Right renal pelvis (tissue), 4 donors: ENCODE measurements at places on chromosomes 12 and 14.

DNA sequence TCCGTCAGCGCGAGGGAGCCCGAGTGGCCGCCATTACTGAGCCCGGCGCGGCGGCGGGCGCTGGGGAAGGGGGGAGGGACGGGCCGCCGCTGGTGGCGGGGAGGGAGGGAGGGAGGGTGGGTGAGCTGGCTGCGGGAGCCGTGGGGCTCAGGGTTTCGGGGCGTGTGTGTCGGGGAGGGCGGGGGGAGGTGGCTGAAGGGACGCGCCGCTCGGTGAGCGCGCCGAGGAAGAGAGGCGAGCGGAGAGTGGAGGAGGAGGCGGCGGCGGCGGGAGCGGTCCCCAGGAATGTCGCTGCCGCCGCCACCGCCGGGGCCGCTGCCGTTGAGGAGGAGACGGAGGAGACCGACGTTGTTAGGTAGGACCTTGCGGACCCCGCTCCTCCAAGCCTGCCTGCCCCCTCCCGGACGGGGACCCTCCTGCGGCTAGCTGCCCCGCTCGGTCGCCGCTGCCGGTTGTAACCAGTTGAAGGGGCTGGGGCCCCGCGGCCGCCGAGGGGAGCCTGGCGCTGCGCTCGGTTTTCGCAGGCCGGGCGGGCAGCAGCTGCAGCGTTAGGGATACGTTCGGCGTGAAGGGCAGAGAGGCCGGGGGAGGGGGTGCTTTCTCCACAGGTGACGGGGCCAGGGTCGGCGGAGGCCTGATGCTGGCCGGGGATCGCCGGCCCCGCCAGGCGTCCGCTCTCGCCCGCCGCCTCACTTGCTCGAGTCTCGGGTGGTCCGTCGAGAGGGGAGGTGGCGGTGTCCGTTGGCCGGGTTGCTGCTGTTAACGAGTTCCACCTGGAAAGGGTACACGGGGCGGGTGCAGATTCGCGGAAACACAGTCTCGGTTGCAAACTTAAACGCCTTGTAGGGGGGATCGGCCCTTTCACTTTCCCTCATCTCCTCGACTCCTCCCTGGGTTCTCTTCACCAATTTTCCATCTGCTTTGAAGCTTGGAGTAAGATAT, at the start of gene ARHGAP5:
ARHGAP5 (plus strand) TSS at position 224 of the 942 bp plus-strand sequence. CDS start 13,366 bp downstream, outside the sequence.
- peak; percentile 33 for DNase-seq

DNA sequence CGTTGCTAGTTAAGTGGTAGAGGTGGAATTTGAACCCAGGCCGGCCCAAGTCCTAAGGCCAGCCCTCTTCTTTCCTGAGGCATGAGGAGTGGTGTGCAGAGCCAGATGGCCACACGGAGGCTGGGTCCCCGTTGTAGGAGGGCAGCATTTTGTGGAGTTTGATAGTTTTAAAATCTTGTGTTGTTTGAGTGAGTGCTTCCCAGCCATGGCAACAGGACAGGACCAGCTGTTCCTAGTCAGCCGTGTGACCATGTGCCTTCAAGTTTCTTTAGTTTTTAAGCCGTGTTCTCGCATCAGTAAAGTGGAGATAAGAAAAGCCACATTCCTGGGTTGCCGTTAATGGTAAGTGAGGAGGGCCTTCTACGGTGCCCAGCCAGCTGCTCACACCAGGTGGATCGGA, 44.4 kb downstream of the UBE3B start:
- DNase-seq, result no peak

- no peak for DNase-seq
These were observed 5.1 kb downstream of the CLMN start for GRCh38 chr14:95314609-95315008.

- DNase-seq, result no peak
These were observed 76.3 kb upstream of the FUT8 start for GRCh38 chr14:65336191-65336591.

DNA sequence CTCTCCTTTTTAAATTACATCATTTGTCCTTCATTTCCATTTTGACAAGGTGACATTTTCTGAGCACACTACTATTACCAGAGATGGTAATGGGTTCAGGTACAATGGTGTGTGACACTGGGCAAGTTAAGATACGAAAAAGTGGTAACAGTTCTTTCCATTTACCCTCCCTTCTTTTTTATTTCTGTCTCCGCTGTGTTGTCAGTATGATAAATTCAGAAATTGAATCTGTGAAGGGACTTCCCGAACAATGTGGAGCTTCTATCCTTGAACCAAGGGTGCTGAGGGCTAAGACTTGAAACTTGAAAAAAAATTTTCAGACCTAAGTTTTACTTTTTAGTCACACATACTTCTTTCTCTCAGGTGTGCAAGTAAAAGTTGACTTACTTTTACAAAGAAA, 103.7 kb downstream of the ERC1 start:
- DNase-seq, result no peak

GRCh38 chr12:116456330-116457082, 102.7 kb upstream of the MAP1LC3B2 start:
- no peak for DNase-seq

- DNase-seq, result no peak
These were observed 30.6 kb downstream of the STK38L start for GRCh38 chr12:27274706-27275105.

- no peak for DNase-seq
These were observed 296.3 kb upstream of the PRKD1 start for GRCh38 chr14:30223966-30224365.

- no peak for DNase-seq
These were observed at the start of gene COCH for GRCh38 chr14:30874120-30874998. TSS of gene COCH (plus strand) at chr14:30874559. CDS start at chr14:30874939, 380 bp downstream.
